ENCODE measurements at places on chromosomes 7 and 10.

DNA sequence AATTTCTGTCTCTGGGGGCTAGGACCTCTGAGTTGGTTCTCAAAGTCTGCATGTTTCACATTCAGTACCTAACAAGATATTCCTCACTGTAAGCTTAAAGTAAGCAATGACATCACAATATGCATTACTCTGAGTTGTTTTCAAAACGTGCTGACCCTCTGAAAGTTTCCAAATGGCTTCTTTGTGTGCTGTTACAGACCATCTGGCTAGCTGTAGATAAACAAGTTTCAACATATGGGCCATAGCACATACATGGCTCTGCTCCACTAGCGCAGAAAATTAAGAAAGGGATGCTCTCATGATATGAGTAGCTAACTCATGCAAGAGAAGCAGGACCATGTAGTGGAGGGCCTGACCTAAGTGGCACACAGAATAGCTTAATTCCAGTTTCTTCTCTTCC is 119.0 kb downstream of the HTR7 start:
- DNase-seq = no peak

GRCh38 chr7:25454020-25454419 is 225.7 kb upstream of the NPVF start:
- DNase-seq = no peak

DNA sequence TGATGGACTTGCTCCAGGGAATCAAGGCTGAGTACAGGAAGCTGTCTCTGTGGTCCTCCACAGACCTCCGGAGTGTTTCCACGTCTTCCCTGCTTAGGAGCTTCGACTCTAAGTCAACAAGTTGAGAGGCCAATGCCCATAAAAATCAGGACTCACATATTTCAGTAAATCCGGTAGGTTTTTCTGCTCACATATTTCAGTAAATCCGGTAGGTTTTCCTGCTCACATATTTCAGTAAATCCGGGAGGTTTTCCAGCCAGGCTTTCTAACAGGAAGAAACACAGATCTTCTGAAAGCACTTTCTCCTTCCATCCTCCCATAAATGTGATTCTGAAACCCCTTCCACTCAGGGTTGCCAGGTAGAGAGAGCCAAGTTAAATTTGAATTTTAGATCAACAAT is 340.1 kb upstream of the SHH start:
- DNase-seq = no peak

DNA sequence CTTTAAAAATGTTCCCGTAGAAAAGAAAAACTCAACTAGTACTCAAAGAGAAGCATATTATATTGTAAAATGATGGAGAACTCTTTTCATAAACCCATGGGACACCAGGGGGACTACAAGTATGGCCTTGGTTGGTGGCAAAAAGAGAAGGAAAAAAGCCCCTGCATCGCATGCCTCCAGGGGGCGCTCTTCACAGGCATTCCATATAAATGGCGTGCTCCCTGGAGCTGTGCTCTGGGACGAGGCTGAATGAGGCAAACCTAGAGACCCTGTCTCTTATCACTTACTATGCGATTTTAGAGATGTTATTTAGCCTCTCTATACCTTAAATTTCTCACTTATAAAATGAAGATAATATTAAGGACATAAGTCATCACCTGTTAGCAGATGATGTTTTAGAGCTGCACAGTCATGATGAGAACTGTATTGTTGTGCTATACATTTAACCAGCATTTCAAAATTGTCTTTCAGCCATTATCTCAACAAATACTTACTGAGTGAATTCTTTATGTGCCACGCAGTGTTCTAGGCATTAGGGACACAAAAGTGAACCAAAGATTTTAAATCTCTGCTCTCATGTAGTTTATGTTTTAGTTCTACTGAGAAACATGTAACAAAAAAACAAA is 105.8 kb downstream of the ARHGAP21 start:
- DNase-seq = peak; percentile 31
